H4 (cell line): ENCODE measurements at places on chromosomes 5 and 9.

GRCh38 chr5:112554101-112554977 is 135.3 kb upstream of the EPB41L4A start:
- DNase-seq = no peak

DNA sequence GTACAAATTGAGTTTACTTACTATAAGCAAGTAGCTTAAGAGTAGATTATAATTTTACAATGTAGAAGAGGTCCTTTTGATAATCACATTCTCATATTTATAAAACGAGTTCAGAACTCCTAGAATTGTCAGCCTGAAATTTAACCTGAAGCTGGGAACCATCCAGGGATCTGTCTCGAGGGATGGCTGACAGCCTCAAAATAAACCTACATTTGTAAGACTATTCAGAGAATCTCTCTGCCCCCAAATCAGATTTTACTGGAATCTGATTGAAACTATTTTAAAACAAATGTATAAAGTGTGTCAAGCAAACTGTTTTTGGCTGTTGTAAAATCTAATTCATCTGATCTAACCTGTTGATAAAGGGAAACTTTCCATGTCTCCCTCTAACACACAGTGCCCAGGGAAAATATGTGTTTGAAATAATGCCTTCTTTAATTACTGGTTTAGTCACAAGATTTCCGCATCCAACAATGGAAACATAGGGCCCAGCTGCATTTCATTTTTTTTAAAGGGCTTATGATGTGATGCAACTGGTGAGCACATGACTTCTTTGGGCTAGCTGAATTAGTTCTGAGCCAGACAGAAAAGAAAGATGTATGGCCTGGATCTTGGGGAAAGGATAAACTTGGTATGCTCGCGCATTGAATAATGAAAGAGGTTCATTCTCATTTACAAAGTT is 30.3 kb downstream of the SLC25A46 start:
- peak; percentile 64 for DNase-seq

DNA sequence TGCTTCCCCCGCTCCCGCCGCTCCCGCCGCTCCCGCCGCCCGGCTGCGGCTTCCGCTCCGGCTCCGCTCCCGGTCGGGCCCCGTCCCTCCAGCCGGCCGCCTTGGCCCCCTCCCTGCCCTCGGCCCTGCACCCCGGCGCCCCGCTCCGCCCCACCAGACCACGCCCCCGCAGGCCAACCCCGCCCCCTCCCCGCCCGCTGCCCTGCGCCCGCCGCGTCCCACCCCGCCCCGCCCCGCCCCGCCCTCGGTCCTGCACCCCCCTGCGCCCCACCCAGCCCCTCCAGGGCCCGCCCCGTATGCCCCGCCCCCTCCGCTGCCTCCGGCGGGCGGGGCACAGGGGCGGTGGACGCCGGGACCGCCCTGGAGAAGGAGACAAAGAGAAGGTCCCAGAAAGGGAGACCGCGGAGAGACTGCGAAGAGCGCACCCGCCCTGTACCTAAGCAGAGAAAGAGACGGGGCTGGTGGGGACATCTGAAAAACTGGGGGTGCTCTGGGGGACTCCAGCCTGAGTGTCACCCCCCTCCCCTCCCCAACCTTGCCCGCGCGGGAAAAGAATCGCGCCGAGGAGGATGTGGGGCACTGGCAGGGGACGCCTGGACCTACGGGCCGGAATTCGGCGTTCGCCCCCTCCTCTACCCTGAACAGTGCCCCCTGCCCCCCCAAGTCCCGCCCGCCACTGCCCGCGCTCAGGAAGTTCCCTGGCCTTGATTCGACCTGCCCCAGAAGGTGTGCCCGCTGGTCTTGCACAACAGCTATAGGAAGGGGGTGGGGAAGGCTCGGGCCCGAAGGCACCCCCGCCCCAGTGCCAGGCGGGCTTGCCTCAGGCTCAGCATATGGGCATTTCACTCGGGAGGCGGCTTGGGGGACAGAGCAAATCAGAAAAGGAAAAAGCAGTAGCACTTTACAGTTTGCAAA is 42.8 kb upstream of the STXBP1 start:
- peak; percentile 75 for DNase-seq

DNA sequence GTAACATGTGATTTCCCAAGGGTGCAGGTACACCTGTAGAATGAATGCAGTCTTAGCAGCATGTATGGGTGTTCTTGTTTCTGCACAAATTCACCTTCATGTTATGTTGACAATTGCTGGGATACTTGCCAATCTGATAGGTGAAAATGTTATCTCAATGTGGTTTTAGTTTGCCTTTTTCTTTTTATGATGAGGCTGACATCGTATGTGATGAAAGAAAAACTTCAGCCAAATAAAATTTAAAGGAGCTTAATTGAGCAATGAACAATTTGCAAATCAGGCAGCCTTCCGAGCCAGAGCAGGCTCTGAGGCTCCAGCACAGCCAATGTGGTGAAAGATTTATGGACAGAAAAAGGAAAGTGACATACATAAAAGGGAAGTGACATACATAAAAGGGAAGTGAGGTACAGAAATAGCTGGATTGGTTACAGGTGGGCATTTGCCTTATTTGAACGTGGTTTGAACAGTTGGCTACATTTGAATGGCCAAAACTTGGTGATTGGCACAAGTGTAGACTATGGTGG is 10.5 kb downstream of the TAL2 start:
- DNase-seq = no peak

DNA sequence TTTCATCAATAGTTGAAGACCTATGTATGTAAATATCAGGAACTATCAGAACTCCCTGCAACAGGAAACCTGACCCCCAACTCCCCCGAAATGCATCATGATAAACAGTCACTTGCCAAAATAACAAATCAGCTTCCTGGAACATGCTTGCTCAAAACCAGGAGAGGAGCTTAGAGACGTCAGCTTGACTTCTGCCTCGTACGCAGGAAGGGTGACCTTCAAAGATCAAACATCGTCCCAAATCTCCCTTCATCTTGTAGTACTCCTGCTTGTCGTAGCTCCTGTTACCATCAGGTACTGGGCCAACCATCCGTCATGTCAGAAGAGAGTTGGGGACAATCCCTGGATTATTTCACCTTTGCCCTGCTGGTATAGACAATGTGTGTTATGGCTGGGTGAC is 396.1 kb downstream of the GADD45G start:
- DNase-seq = no peak

DNA sequence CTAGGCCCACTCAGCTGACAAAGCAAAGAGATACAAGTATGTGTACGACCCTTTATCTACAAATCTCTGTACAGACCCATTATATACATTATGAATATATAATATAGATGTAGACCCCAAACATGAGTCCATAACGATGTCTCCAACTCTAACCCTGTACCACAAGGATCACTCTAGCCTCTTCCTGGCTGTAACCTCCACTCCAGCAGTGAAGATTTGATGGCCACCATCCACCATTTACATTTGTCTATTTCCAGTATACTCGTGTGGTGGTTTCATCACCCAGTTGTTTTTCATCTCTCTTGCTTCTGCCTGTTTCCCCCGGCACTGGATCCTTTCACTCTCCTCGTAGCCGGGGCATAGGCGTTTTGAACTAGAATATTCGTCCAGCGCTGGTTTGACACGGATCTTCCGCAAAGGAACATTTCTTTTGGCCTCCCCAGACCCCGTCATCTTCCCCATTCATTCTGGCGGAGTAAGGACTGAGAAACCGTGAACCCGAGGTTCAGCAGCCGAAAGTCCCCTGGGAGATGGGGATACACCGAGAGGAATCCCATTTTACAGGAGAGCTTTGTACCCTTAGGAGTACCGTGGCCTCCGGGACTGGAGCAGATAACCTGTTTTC is 828 bp upstream of the TRIO start:
- DNase-seq = no peak

DNA sequence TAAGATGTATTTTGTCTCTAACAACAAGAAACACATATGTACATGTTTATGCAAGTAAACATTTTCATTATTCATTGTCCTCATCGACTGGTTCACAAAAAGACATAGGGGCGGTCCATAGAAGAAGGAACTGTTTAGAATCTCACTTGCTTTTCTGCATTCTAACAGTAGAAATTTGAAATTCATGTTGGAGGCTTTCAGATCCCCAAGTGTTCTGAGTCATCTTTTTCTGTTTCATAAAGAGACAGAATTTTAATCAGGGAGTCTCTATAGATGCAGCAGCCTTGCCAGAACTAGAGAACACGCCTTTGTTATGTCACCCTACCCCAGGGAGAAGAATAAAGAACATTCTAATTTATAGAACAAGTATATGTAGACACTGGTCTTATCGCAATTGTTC is 324.3 kb downstream of the GABRG2 start:
- DNase-seq = no peak

DNA sequence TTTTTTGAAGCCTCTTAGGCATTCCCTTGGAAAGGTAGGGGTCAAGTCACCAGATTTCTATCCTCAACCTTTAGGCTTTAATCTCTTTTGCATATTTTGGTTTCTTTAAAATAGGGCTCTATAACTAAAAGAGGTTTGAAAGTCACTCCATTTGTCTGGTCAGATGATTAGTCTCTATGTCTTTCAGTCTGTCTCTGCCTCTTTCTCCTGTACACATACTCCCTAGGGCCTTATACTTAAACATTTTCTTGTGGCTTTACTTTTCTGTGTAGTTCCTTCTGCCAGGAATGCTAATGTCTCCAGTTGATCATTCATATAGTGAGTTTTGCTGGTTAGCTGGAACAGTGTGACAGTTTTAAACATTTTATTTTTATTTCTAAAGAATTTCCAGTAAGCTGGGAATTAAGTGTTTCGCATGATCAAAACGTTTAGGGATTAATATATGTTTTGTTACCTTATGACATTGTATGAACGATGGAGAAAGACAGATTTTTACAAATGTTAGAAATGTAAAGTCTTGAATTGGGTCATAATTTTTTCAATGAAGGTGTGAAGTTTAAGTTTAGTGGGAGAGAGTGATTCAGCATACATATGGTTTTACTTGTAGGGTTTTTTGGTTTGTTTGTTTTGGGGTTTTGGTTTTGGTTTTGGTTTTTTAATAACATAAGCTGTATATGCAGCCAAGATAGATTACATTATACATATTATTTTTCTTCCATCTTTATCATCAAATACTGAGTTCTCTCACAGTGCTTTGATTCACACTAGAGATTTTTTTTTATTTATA is 90.6 kb downstream of the ZCCHC7 start:
- no peak for DNase-seq

DNA sequence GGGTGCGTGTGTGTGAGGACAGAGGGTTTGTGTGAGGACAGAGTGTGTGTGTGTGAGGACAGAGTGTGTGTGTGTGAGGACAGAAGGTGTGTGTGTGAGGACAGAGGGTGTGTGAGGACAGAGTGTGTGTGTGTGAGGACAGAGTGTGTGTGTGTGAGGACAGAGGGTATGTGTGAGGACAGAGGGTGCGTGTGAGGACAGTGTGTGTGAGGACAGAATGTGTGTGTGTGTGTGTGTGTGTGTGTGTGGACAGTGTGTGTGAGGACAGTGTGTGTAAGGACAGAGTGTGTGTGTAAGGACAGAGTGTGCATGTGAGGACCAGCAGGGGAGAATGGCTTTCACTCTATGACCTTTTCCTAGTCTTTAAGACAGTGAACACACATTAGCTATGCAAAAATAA is 63.1 kb upstream of the UBAC1 start:
- no peak for DNase-seq

DNA sequence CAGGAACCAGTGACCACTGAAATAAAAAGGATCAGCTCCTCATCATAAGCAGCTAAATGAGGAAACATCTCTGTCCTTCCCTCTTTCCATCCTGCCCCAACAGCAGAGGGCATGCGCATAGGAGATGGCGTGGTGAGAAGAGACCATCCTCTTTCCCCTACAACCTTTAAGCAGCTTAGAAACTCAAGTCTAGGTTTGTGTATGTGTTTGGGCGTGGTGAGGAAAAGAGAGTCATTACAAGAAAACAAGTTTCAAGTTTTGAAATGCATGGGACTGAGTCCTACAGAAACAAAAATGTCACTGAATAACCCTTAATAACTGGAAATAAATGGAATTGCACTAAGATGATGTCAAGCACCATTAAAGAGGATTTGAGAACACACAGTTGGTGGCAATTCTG is 96.4 kb upstream of the IL12B start:
- DNase-seq = no peak

GRCh38 chr9:76655121-76655541 is 109.1 kb upstream of the PCA3 start:
- DNase-seq = no peak

DNA sequence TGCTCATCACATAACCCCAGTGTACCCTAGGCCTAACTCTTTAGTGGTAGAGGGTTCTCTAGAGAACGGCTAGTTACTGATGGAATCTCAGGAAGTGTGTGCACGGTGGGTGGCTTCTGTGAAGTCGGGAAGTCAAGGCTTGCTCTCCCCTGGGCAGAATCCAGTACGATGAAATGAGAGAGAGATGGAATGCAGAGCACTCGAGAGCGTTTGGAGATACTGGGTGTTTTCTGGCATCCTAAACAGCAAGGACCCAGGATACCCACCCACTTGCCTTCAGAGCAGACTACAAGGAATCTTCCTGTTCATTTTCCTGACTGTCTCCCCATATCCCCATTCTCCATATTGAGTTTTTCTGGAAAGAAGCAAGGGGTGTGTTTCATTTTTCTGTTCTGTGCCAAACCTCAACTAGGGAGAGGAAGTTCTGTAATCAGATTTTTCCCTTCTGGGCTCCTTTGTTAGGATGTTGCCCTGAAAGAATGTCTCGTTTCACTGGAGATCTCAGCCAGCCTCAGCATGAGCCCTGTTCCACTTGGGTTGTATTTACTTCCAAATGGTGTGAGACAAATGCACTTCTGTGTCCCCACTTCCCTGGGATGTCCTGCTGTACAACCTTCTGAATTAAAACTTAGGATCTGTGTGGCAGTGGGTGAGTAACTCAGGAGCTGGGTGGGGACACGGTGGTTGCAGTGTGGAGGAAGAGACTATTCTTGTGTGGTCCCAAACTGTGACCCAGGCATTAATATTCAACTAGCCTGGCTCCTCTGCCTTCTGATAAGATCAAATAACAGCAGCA is 108.9 kb upstream of the SPRY4 start:
- DNase-seq = no peak

DNA sequence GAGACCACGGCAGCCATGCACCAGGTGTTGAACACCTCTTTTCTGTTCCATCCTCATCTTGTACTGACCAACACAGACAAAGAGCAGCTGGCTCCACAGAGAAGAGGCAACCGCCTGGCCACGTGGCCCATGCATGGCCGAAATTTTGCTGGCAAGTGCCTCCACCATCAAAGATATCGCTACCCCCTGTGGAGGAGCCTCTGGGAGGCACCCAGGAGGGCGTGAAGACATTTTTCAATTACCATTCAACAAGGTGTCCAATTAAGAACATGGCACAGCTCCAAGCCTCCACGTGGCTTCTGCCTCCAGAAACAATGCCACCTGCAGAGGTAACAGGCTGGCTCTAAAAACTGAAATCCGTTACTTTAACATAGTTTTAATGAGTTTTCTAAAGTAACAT is 54.4 kb upstream of the CKS2 start:
- DNase-seq = no peak

DNA sequence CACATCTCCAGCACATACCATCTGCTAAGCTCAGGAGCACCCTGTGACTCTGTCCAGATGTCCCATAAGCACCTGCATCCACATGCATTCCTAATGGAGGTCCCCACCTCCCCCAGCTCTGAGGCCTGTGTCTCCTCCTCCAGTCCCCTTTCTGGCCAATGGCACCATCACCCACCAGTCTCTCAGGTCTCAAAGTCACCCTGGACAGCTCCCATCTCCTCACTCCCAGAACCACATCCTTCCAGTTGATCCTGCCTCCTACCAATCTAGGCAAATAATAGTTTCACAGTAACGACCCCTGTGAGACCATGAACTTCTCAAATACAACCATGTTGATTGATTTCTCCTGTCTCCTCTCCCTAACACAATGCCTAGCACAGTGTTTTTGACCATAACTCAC is 40.1 kb downstream of the GGTA1 start:
- no peak for DNase-seq
